Stimulated activated CD8-positive, alpha-beta memory T cell treated with anti-CD3 and anti-CD28 coated beads, Interleukin-2, amount 100 ng/mL, for 48 hours (primary cell): ENCODE measurements at places on chromosomes 4 and X.

DNA sequence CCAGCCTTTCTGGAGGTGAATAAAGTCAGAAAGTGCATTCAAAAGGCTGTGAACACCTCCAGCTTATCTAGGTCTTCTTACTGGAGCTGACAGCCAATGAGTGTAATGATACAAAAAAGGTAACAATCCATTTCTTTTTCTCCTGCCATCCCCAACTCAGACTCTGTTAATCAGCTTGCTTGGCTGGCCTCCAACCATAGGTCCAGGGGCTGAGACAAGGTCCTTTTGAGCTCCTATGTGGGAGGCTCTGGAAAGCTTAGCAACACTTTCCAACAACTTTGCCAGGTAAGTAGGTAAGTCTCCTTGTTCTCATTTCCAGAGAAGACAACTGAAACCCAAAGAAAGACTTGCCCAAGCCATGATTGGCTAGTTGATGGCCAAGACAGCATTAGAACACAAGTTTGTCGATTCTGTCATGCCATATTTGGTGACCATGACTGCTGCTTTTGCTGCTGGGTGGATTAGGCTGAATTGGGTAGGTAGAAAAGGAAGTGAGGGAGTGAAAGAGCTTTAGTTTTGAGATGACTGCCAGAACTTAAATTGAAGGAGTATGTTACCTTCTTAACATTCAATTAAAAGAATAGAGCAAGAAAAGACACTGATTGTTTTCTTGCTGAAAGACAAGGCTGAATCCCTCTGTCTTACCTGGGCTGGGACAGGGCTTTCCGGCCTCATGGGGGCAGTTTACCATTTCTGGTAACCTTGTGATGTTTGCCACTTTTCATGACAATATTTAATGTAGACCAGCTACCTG is 22.8 kb downstream of the VSIG4 start:
- no peak for DNase-seq

DNA sequence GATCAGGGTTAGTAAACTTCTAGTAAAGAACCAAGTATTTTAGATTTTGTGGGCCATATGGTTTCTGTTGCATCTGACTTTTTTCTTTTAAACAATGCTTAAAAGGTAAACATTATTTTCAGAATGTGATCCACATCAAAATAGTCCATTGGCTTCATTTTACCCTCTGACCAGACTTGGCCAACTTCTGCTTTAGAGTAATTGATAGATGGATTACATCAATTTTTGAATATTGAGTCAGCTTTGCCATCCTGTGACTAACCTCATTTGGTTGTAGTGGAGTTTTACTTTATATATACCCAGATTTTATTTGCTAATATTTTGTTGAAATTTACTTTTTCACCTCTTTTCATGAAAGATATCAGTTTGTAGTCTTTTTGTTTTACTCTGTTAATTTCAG is 559.8 kb downstream of the TLL1 start:
- no peak for DNase-seq

DNA sequence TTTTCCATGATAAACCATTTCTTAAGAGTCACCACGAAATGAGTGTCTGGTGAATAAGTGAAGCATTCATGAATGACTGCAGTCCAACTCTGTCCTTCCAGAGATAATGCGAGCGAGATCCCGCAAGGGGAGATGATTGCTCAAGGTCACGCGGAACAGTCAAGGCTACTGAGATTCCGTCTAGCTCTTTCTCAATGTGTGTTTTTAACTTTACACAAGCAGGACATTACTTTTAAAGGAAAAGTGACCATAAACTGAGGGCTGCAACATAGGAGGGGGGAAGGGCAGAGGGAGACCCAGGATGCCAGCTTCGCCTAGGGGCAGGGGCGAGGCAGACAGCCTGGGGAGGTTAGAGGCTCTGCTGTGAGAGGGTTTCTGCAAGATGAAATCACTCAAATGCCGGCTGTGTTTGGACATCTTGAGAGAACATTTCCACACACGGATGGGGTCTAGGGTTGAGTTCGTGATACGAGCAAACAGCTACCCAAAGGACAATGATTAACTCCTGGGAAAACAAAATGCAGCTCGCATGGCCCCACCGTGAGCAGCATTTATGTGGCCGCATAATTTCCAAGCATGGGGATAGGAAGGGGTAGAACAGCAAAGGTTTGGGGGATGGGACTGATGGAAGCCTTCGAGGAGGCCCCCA is 23.8 kb upstream of the CCNQ start:
- no peak for DNase-seq

DNA sequence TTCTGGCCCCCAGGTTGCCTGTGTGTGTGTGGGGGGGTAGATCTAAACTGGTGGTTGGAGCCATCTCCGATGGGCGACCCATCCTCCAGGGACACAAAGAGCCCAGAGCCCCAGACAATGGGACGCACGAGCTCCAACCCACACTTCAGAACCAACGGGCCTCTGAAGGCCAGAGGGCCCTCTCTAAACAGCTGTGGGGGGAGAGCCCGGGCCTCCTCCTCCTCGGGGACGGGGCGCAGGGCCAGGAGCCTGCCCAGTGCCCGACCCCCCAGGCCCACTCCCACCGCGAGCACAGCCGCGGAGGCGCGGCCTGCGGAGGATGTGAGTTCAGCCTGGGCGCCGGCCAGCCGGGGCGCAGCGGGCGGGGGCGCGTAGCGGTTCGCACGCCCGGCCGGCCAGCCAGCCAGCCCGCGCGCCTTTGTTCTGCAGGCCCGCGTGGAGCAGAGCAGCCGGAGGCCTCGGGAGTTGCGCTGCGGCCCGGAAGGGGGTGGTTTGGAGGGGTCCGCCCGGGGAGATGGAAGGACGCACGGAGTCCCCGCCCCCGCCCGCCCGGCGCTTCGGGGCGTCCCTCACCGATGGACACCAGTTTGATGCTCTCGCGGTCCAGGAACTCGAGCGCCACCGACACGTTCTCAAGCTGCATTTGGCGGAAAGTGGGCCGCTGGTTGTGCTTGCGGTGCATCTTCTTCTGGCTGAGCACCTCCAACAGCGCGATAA is 4.0 kb downstream of the FLNA start:
- no peak for DNase-seq

DNA sequence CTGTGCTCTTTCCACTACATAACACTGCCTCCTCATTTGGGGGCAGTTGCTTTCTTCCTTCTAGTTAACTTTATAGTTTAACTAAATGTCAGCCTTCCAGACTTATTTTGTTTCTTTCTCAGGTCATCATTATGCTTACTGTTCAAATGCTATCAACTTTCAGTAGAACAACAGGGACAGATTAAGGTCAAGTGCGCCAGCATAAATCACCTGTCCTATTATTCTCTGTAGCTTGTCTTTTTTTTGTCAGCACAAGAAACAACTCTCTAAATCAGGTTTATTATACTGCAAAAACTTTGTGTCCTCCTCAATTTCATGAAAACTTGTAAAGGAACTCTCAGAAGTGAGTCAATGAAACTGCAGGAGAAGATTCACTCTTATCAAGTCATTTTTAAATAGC is 19.6 kb downstream of the SPANXA2 start:
- DNase-seq, result no peak

GRCh38 chrX:2710041-2710840 is 19.1 kb downstream of the CD99 start:
- DNase-seq, result no peak

DNA sequence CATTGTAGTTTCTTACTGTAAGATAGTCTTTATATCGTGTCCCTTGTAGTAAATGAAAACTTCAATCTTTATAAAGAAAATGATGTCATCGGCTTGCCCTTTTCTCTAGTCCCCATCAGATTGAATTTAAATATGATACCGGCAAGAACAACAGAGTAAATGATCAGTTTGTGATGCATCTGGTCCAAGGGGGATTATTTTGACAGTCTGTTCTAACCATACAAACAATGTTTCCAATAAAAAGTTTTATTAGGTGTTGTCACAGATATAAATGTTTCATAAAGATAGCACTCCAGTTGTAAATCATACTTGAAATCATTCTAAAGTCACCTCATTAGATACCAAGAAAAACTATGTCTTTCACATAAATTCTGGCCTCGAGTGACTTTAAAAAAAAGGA is 72.3 kb downstream of the SLC9A6 start:
- DNase-seq, result no peak

- no peak for DNase-seq
Measured at GRCh38 chrX:31007321-31007720, 64.5 kb downstream of the FTHL17 start.

DNA sequence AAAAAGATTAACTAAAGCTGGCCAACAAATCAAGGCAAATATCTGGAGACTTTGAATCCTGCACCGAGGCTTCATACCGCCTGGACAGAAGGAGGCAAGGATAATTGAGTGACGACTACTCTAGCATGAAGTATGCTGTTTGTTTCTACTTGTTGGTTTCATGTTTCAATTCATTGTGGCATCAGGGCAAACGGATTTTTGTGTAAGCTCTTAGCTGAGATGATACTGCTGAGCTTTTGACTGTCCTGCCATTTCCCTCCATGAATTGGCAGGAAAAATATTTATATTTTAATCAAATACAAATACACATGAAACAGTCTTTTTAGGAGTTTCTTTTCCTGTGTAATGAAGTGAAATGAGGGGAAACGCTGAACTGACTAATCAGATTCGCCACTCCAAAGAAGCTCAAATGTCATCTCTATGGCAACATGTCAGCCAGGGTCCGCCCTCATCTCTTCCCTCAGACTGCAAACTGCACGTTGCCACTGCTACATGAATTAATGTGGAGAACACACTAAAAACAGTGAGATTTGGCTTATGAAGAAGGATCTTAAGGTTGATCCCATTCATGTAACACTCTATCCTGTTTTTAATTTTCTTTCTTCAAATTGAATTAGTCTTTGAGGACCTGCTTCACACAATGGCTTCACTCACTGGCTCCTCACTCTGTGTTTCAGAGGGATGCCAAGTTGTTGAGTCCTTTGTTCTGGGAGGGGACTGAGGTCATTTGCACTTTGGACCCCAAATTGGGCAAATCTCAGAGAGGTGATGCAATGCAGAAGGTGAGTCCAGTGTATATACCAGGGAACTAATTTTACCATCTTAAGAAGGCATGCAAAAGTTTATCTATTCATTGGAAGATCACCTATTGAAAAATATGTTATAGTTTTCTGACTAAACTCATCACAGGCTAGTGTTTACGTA is 149.6 kb upstream of the MID1 start:
- no peak for DNase-seq

DNA sequence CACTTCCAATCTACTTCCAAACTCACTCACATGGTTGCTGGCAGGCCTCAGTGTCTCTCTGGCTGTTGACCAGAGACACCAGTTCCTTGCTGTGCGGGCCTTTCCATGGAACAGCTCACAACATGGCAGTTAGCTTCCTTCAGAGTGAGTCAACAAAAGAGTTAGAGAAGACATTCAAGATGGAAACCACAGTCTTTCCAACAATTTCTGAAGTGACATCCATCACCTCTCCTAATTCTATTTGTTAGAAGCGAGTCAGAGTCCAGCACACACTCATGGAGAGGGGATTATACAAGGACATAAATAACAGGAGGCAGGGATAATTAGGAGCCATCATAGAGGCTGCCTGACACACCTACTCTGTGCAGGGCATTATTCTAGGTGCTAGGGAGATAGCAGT is 62.5 kb upstream of the TMEM164 start:
- no peak for DNase-seq

- DNase-seq, result no peak
Measured at GRCh38 chr4:81634766-81635549, 163.3 kb upstream of the RASGEF1B start.

DNA sequence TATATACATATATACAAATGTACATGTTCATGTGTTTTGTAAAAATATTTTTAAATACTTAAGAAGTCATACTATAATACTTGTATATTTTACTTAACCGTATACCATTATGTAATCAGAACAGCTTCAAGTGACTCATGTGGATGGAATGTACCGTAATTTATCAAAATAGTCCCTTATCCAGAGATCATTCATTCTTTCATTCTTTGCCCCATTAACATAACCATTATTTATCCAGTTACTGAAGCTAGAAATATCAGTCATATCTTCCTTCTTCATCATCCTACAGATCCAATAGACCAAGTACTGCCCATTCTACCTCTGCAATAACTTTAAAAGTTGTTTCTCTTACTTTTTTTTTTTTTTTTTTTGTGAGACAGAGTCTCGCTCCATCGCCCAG is 164.2 kb downstream of the MAB21L2 start:
- no peak for DNase-seq

DNA sequence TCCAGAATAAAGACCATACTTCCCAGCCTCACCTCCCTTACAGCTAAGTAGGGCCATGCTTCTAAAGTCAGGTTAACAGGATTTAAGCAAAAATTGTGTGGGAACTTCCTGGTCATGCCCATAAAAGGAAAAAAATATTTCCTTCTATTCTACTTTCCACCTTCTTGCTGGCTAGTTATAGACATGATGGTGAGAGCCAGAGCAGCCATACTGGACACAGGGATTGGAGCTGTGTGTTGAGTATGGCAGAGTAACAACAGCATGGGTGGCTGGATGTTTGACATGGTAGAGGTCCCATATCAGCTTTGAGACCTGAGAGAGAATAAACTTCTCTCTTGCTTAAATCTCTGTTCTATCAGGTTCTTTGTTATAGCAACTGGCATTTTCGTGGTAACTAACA is 15.1 kb upstream of the CBR4 start:
- no peak for DNase-seq

DNA sequence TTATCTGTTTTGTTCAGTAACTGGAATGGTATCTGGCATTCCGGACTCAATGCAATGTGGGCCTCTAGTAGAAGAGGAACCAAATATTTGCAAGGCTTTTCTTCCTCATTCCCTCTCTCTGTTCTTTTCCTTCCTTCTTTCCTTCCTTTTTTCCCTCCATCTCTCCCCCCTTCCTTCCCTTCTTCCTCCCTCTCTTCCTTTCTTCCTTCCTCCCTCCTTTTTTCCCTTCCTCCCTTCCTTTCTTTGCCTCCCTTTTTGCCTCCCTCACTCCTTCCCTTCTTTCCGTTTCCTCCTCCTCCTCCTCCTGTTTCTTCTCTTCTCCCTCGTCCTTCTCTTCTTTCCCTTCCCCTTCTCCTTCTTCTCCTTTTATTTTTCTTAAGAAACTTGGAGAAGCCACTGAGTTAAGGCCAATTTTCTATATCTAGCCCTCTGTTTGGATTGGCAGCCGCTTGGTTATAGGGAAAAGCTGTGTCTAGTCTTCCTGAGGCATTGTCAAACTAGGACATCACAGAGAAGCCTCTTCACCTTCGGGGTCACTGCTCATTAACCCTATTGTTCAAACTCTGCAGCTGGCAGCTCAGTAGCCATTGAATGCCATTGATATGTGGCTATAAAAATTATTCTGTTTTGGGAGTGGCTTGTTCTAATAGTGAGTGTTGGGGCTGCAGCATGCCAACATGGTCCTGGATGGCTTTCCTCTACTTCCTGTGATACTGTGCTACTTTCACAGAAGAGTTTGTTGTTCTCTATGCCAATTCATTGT is 95.9 kb downstream of the CFAP299 start:
- no peak for DNase-seq

DNA sequence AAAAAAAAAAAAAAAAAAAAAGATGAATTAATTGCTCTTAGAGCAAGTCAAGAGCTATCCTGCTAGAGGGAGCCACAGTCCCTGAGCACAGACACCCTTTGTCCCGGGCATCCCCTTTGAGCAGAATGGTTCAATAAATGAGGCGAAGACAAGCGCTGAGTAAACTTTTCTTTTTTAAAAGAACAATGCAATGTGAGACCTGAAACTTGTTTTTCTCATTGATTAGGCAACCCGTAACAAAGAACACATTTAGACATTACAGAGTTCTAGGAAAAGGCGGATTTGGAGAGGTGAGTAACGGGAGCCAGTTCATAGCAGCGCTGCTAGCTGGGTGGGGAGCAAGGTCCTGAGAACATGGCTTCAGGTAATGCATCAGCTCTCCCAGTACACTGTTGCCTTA is 46.1 kb downstream of the GRK4 start:
- no peak for DNase-seq

- no peak for DNase-seq
Measured at GRCh38 chr4:16310606-16311005, 84.3 kb upstream of the TAPT1 start.

- no peak for DNase-seq
Measured at GRCh38 chr4:6492027-6492590, 19.7 kb upstream of the PPP2R2C start.
